ENCODE measurements at places on chromosomes 11 and 22.

DNA sequence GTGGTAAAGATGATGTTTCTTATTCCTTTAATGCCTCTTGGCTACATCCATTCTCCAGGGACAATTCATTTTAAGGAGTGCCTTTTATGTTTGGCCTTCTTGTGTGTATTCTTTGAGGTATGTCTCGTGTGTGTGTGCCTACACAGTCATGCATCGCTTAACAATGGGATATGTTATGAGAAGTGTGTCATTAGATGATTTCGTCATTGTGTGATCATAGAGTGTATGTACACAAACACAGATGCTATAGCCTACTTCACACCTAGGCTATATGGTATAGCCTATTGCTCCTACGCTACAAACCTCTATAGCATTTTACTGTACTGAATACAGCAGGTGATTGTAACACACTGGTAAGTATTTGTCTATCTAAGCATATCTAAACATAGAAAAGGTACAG lies 23.0 kb downstream of the ZNF202 start:
- DNase-seq, result no peak

DNA sequence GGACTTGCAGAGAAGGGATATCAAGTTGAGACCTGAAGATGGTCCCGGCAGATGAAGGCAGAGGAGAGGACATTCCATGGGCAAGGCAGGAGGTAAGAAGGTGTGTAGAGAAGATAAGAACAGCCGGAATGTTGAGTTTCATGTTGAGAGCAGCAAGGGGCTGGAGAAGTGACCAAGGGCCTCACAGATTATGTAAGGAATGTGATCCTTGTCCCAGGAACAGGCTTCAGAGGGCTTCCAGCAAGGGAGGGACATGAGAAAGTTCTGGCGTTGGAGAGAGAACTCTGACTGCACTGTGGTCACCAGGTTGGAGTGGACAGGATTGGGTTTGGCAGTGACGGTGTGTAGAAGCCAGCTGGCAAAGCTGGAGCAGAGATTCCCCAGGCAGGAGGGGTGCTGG lies 27.6 kb upstream of the PPFIA1 start:
- no peak for DNase-seq

DNA sequence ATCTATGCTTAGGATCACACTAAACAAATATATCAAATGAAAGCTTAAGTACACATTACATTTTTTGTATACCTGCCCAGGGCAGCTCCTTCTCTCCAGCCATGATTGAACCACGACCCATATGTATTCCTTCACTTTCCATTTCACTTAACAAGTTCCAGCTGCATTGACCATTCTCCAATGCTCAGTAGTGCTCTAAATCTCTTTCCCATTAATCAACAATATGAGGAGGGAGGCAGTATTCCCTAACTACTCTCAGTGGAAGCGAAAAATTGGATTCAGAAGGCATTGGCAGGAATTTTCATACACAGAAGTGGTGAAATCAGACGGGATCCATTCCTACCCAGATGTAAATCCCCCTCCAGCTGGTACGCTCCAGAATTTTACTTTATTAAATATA lies 372.0 kb upstream of the LUZP2 start:
- DNase-seq, result no peak

- no peak for DNase-seq
These were observed 60.9 kb upstream of the EED start for GRCh38 chr11:86183694-86184093.

- DNase-seq, result no peak
These were observed 392.9 kb downstream of the NTM start for GRCh38 chr11:131763193-131763890.

DNA sequence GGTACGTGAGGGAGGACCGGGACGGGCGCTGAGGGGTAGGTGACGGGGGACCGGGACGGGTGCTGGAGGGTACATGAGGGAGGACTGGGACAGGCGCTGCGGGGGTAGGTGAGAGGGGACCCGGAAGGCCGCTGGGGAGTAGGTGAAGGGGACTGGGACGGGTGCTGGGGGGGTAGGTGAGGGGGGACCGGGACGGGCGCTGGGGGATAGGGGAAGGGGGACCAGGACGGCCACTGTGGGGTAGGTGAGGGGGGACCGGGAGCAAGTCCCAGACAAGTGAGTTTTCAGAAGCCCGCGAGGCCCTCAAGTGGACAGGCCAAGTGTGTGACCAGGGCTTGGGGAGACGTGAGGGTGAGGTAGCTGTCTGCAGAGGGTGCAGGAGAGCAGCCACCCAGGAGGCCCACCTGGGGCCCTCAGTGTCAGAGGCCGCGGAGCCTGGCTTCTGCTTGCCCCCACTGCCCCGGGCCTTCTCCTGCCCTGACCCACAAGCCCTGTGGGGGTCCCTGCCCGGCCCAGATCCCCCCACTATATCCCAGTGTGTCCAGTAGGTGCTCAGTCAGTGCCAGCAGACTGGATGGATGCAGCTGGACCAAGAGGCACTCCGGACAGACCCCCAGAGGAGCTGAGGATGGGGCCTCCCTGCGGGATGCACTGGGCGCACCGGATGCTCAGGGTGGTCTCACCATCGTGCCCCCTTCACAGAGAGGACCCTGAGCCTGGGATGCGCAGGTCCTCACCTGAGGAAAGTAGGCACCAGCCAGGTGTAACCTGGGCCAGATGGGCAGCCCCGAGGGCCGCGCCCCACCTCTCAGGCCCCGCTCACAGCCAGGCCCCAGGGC lies 44.2 kb upstream of the TH start:
- DNase-seq, result no peak

- no peak for DNase-seq
These were observed 53.4 kb upstream of the SCUBE2 start for GRCh38 chr11:9144828-9145227.

- DNase-seq, result no peak
These were observed 1237.1 kb downstream of the FAM181B start for GRCh38 chr11:81496601-81497000.

Measured in stimulated activated CD8-positive, alpha-beta memory T cell treated with anti-CD3 and anti-CD28 coated beads, Interleukin-4, amount 100 ng/mL, for 1 hour (primary cell).